ENCODE measurements at places on chromosomes 3 and 15. TPM values are rescaled to one million over a fixed set of nuclear protein-coding genes. Genes with fewer than 3 reads are reported as not detected.

The RPL35A gene
- 371 TPM for total RNA-seq

The PCBP4 gene
- total RNA-seq = 36.6 TPM

The CSPG4 gene
- 23.1 TPM for total RNA-seq

DNA sequence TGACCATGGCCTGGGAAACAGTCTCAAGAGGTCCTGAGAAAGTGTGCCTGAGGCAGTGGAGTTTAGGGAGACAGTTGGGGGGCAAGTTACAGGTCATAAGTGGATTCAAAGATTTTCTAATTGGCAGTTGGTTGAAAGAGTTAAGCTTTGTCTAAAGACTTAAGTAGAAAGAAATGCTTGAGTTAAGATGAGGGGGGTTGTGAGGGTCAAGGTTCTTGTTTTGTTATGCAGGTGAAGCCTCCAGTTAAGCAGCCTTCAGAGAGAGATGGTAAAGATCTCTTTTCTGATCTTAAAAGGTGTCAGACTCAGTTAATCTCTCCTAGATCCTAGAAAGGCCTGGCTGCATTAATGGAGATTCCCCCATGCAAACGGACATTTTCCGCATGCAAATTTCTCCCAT, 356.3 kb upstream of the C2CD4B start:
- no peak overlapping the region for H3K4me3 ChIP-seq
- no peaks in the 10 kb centered on the region for H3K4me1 ChIP-seq
- no peak for DNase-seq
- no peaks in the 10 kb centered on the region for H3K36me3 ChIP-seq

DNA sequence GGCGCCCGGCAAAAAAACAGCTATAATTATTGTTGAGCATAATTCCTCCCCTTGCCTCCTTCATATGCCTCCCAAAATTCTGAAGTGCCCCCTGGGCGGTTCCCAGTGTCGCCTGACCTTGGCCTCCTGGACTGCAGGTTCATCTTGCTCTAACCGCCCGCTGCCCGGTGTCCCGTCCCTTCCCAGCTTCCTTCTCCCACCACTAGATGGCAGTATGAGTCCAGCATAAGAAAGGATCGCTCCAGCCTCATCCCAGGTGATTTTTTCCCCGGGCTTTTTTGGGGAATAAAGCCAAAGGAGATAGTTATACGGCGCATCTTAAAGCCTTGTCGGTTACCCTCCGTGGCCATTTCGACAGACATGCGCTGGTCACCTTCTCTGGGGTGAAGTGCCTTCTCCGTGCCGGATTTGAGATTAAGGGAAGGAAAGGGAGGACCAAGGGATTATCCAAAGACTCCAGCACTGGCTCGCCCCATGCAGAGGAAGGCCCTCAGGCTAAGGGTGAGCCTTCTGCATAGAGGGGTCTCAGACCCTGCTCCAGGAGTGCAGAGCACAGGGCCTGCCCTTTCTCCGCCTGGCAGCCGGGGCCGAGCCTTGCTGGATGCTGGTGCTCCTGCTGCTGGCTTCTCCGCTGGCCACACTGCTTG, 45.8 kb upstream of the TRA2B start:
- no peak for DNase-seq
- no peak overlapping the region for H3K4me3 ChIP-seq
- no peak overlapping the region for H3K27ac ChIP-seq
- H3K4me1 ChIP-seq = no peaks in the 10 kb centered on the region
- H3K27me3 ChIP-seq = no peaks in the 10 kb centered on the region
- no peaks in the 10 kb centered on the region for H3K36me3 ChIP-seq

DNA sequence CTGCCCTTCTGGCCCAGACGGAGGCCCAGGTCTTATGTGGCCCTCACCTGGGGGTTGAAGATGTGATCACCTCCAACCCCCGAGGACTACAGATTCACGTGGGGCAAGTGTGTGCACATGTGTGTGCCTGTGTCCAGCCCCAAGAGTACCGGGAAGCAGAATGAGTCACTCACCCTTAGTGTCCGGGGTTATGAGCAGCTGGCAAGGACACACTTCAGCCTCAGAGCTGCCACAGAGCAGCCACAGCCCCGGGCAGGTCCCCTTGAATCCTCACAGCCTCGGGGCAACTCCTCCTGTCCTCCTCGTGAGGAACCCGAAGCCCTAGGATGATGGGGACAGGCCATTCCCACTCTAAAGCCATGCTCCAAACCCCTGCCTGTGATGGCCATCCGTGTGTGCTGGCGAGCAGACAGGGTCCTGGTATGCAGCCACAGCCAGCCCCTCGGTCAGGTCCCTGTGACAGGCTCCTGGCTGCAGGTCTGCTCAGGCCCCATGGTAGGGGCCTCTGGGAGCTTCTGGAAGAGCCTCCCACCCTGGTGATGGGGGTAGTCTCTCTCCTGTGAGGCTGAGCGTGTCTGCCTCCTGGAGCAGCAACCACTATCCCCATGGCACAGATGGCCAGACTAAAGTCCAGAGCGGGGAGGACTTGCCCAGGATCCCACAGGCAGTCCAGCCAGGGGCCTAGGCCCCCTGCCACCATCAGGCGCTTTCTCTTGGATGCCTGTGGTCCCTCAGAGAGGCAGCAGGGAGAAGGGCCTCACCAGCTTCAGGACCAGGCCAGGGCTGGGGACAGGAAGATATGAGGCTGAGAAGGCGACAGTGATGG, 852 bp downstream of the STAB1 start:
- H3K27me3 ChIP-seq = no peaks in the 10 kb centered on the region
- H3K4me3 ChIP-seq = peak overlapping the region; percentile 24
- no peak for DNase-seq
- H3K4me1 ChIP-seq = peaks cover 32% of the 10 kb centered on the region
- no peaks in the 10 kb centered on the region for H3K36me3 ChIP-seq

DNA sequence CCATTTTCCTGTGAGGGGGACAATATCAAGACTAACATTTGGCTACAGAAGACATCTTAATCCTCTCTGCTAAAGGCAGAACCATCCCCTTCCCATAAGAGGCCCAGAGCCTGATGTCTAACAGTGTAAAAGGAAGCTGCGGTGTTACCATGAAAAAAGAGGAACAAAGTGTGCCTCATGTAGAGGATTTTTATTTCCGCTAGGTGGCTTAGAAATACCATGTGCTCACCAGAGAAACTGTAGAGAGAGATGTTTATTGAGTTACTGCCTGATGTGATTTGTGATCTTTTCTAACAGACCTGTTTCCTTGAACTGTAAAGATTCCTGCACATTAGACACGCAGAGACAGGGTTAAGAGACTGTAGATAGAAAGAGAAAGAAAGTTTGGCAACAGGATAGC, 22.0 kb downstream of the OR5H15 start:
- H3K27ac ChIP-seq = no peak overlapping the region
- no peaks in the 10 kb centered on the region for H3K36me3 ChIP-seq
- no peaks in the 10 kb centered on the region for H3K4me1 ChIP-seq
- no peak overlapping the region for H3K4me3 ChIP-seq
- no peak for DNase-seq
- H3K27me3 ChIP-seq = no peaks in the 10 kb centered on the region

GRCh38 chr3:72309661-72310418, 524.9 kb upstream of the PROK2 start:
- H3K27ac ChIP-seq = no peak overlapping the region
- no peak for DNase-seq
- no peaks in the 10 kb centered on the region for H3K36me3 ChIP-seq
- H3K4me3 ChIP-seq = no peak overlapping the region

Data from vagina (tissue), 2 donors.